ENCODE measurements at places on chromosomes 6 and 20. TPM values are rescaled to one million over a fixed set of nuclear protein-coding genes. Genes with fewer than 3 reads are reported as not detected.

Gene AMD1
- total RNA-seq: 61.1 TPM

Gene SLC2A4RG
- 31.9 TPM for total RNA-seq

Gene CEBPB
- total RNA-seq: 38.1 TPM

Gene SSTR4
- total RNA-seq: not detected

Gene SIRPB2
- total RNA-seq: not detected

Gene BPIFB1
- not detected for total RNA-seq

Gene HNF4A
- total RNA-seq: not detected

Gene IL17F
- total RNA-seq: not detected

Gene OTOR
- total RNA-seq: not detected

Gene TMEM217
- total RNA-seq: 0.09 TPM

Gene ULBP2
- 3.3 TPM for total RNA-seq

Gene PARD6B
- 1.4 TPM for total RNA-seq

Gene SLC22A7
- not detected for total RNA-seq

Gene VARS2
- 18.5 TPM for total RNA-seq

Gene ZBTB12
- 3.8 TPM for total RNA-seq

Gene OR2B6
- total RNA-seq: not detected

Gene CCR6
- not detected for total RNA-seq

Gene HELZ2
- 27.0 TPM for total RNA-seq

Gene OSTM1
- total RNA-seq: 165 TPM

Gene HCRTR2
- not detected for total RNA-seq

Gene B3GAT2
- total RNA-seq: not detected

Gene STXBP5
- total RNA-seq: 65.2 TPM
